ENCODE measurements at places on chromosomes 7 and 10. TPM values are rescaled to one million over a fixed set of nuclear protein-coding genes. Genes with fewer than 3 reads are reported as not detected.

GRCh38 chr10:84139126-84140035, at the start of gene GHITM:
Gene GHITM (plus strand): TSS chr10:84139509. CDS start chr10:84141501, 1,992 bp downstream.
- peak; percentile 98 for DNase-seq

GRCh38 chr7:82745117-82745516, 301.5 kb upstream of the CACNA2D1 start:
- no peak for DNase-seq

- DNase-seq = no peak
Measured at GRCh38 chr7:91285696-91286355, 21.6 kb downstream of the FZD1 start.

DNA sequence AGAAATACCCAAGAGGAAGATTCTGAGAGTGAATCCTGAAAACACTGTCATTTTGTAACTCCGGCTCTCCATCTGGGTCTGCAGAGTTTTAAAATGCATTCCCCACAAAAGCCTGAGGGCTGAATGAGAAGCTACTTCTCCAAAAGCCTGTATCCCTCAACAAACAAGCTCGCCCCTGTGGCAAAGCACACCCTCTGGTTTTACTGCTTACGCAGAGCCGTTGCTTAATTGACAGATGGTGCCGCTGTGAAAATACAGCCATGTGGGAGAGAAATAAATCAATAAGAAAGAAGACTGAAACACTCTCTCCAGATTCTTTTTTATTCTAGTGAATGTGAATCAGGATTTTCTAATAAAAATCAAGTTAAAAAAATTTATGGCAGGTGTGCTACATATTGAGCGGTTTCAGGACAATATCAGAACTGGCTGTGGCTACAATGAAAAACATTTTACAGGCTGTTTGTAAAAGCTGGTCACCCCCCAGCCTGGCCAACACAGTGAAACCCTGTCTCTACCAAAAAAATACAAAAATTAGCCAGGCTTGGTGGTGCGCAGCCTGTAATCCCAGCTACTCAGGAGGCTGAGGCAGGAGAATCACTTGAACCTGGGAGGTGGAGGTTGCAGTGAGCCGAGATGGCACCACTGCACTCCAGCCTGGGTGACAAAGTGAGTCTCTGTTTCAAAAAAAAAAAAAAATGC, 32.5 kb downstream of the C7orf33 start:
- no peak for DNase-seq

GRCh38 chr10:78719276-78719675, 349.5 kb upstream of the ZMIZ1 start:
- no peak for DNase-seq

SERPINE1 gene
- 1,009 TPM for total RNA-seq
